Psoas muscle (tissue), 8 donors: ENCODE measurements at places on chromosomes 1 and 21. TPM values are rescaled to one million over a fixed set of nuclear protein-coding genes. Genes with fewer than 3 reads are reported as not detected.

NTNG1 gene
- 0.27 TPM for total RNA-seq

CD52 gene
- 4.1 TPM for total RNA-seq

- DNase-seq = peak; percentile 69
These were observed 19.4 kb downstream of the CLIC6 start for GRCh38 chr21:34688145-34688544.

GRCh38 chr1:33429332-33429731, 1.6 kb downstream of the PHC2 start:
- DNase-seq = no peak

HTR1D gene
- total RNA-seq = not detected

DNA sequence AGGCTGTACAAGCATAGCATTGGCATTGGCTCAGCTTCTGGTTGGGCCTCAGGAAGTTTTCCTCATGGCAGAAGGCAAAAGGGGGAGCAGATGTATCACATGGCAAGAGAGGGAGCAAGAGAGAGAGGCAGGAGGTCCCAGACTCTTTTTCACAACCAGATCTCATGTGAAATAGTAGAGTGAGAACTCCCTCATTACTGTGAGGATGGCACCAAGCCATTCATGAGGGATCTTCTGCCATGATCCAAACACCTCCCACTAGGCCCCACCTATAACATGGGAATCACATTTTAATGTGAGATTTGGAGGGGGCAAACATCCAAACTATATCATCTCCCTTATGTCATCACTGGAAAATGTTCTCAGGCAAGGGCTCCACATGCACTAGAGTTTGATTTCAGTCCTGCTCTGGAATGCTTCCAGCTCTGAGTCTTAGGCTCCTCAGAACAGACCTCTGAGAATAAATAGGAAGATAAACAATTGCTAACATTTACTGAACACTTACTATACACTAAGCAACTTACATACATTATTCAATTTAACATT, 39.4 kb upstream of the VTCN1 start:
- DNase-seq = no peak

GRCh38 chr1:156122086-156122485, 7.6 kb downstream of the LMNA start:
- DNase-seq = no peak

GRCh38 chr1:6956488-6957159, 171.4 kb downstream of the CAMTA1 start:
- no peak for DNase-seq

- DNase-seq = no peak
These were observed 29.0 kb upstream of the LGALS8 start for GRCh38 chr1:236494586-236495466.

- DNase-seq = no peak
These were observed 375.7 kb upstream of the B3GALT2 start for GRCh38 chr1:193562121-193562520.

TMEM9 gene
- total RNA-seq = 11.9 TPM

DNA sequence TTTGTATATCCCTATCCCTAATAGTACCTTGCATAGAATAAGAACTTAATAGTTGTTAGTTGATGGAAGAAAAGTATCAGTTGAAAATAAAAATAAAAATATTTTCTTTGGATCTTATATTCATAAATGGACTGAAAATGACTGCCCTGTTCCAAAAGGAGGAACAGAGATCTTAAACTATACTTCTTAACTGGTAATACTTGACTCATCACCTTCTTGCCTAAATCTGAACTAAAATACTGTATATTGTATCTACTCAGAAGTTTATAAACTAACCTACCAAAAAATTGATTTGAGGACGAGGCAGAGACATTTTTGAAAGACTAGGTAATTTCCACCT, 178.8 kb downstream of the SYT2 start:
- no peak for DNase-seq

MAP3K21 gene
- total RNA-seq = 0.24 TPM

- no peak for DNase-seq
These were observed 104.7 kb downstream of the CAMTA1 start for GRCh38 chr1:6889875-6890480.

DNA sequence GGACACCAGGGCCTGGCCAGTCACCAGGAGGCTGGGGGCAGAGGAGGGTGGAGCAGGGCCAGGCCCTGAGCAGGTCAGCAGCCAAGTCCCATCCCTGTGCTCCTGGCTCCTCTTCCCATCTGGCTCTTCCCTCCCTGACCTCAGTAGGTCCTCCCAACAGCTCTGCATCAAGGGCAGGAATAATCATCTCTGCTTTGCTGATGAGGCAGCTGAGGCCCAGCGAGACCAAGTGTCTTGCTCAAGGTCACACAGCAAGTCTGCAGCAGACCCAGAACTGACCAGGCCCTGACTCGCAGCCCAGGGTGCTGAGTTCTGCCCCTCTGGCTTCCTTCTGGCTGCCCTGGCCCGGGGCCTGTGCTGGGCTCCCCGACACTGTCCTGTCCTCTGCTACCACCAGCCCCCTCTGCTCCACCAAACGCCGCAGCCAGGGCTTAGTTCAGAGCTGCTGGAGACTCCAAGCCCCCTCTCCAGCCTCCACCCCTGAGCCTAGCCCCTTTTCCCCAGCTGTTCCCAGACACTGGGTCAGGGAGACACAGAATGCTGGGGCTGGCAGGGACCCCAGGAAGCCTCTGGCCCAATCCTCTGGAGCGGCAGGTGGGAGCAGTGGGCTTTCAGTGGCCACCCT, 224.9 kb downstream of the PTPRU start:
- no peak for DNase-seq

DNA sequence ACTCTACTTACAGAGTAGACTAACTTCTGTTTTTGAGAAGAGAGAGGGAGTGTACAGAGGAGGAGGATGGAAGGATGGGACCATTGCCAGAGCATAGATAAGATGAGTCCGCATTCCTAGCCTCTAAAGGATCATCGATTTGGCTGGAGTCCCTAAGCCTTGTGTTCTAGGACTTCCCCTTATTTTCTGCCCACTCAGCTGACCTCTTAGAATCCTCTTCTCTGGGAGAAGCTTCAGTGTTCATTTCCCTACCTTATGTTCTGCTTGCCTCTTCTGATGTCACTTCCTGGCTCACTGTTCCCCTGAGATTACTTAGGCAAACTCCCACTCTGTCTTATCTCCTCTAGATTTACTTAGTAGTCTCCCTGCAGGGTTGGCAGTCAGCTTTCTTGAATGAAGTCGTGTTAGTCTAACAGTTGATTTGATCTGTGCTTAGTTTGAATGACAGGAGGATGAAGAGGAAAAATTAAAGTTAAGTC, 156.7 kb downstream of the SYT2 start:
- DNase-seq = no peak

GRCh38 chr1:65009724-65010420, 43.5 kb upstream of the JAK1 start:
- no peak for DNase-seq

DNA sequence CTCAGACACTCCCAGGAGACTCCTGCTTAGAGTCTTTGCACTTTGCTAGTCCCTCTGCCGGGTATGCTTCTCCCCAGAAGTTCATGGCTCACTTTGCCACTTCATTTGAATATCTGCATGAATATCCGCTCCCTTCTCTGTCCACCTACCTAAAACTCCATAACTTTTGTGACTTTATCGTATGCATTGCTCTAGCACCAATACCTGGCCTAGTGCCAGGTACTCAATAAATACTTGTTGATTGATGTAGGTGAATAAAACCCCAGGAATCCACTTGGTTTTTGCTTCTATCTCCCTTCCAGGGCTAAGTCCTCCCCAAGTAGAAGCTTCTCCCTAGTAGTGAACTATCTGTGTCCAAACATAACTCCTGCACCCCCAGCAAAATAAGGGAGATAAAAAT, 27.8 kb upstream of the CTTNBP2NL start:
- DNase-seq = no peak

DNA sequence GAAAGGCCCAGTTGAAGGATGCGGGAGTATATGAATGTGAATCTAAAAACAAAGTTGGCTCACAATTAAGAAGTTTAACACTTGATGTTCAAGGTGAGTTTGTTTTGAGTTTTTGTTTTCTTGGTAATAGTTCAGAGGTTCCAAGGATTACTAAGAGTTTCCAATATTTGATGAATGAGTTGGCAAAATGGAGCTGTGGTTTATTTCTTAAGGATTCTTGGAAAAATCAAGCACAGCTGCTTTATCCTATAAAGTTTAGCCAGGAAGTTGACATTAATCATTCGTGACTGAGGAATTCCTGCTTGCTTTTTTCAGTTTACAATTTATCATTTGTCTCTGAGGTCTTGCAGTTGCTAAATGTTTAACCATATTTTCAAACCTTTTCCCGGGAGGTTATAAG, 15.1 kb downstream of the VCAM1 start:
- DNase-seq = no peak

- no peak for DNase-seq
These were observed 48.0 kb downstream of the GPR161 start for GRCh38 chr1:168088511-168089325.

DNA sequence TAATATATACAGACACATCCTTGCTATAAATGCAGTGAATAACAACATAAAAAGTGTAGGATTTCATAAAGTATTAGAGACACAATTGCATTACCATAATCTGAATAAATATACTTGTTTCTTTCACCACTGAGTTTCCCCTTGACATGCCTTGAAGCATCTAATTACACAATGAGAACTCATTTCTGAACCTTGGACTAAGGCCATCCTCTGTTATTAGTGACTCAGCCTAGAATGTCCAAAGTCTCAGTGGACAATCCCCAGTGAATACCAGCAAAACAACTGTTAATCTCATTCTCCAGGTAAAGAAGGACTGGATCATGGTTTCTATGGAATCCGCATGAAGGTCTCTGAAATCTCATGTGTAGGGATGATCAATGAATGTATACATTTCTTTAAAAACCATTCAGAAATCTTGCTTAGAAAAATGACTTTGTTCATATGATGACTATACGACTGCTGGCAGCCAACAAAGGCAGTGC, at the start of gene OR2L5:
TSS of gene OR2L5 (plus strand) at position 432 of the 482 bp plus-strand sequence. CDS start 8,288 bp downstream, outside the sequence.
- DNase-seq = no peak

DNA sequence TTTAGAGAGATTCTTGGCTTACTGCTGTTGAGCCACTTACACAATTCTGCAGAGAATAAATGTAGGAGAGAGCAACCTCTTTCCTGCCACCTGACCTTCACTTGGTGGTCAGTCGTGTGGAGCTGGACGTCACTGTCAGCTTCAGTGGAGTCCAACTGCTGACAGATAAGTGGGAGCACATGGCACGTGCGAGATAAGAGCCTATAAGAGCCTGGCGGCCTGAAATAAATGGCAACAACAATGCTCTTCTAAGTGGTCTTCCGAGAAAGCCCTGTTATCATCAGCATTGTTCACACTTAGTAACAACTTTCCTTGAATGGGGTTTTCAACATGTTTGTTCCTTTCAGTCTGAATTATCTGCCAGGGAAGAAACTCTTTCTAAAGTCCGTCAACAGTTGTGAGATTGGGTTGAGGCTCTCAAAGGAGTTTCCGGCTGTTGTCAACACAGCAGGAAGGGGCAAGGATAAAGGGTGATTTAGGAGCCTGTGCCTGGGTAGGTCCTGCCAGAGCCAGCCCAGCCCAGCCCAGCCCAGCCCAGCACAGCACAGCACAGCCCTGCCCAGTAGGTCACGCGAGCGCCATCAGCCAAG, 57.2 kb upstream of the RUNX1 start:
- DNase-seq = no peak

LCE1B gene
- total RNA-seq = not detected

- no peak for DNase-seq
These were observed 44.4 kb downstream of the RWDD3 start for GRCh38 chr1:95278173-95279006.

TRAF3IP3 gene
- total RNA-seq = 1.9 TPM

PIGR gene
- 0.49 TPM for total RNA-seq

- DNase-seq = no peak
These were observed 35.3 kb downstream of the L1TD1 start for GRCh38 chr1:62229932-62230331.

GRCh38 chr1:100622966-100623762, 85.2 kb downstream of the GPR88 start:
- no peak for DNase-seq

RPE65 gene
- total RNA-seq = not detected

- no peak for DNase-seq
These were observed 51.1 kb upstream of the LRRC8C start for GRCh38 chr1:89581859-89582258.

CLCA2 gene
- total RNA-seq = not detected

DNA sequence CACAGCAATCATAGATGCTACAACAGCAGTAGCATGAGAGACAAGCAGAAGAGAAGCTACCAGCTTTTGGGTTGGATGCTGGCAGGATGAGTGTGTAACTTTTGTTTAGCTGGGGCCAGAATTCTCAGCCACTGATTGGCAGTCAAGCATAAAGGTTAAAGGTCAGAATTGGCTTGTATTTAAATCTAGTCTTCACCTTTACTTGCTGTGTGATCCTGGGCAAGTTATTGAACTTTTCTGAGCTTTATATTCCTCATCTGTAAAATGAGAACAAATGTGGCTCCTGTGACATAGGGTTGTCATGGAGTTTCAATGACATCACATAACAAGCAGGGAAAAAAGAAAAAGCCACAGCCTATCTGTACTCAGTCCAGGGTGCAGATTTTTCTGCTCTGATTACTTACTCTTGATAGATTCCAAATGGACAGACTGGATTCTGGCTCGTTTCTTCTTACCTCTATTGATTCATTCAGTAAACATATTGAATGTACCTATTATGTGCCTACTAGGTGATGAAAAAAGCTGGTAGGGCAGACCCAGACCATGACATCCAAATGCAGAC, 2.8 kb upstream of the AZIN2 start:
- no peak for DNase-seq

GRIK1 gene
- not detected for total RNA-seq

PRKCZ gene
- 0.53 TPM for total RNA-seq

DNA sequence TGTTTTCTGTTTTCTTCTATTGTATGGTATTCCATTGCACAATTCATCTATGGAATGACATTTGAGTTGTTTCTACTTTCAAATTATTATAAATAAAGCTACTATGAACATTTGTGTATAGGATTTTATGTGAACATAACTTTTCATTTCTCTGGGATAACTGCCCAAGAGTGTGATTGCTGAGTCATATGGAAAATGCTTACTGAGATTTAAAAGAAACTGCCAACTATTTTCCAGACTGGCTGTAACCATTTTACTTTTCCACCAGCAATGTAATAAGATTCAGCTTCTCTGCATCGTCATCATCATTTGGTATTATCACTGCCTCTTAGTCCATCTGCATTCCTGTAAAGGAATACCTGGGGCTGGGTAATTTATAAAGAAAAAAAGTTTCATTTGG, 779.6 kb upstream of the PRMT6 start:
- no peak for DNase-seq

POU3F1 gene
- not detected for total RNA-seq

PTCH2 gene
- 1.0 TPM for total RNA-seq

CD84 gene
- 0.75 TPM for total RNA-seq
